ENCODE measurements at places on chromosomes 2 and 18. TPM values are rescaled to one million over a fixed set of nuclear protein-coding genes. Genes with fewer than 3 reads are reported as not detected.

Gene ASB18
- 2.7 TPM for total RNA-seq

DNA sequence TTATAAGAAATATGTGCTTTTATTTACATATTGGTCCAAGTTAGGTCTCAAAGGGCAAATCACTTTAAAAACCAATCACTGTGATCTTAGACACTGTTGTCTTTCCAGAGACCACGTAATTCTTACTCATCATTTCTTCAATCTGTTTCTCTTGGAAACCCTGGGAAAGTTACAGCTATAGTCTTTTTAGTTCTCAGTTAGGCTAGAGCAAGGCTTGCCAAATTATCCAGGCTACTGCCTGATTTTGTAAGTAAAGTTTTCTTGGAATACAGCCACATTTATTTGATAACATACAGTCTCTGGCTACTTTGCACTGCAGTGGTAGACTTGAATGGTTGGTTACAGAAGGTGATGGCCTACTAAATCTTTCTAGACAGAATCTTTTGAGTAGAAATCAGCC, 106.0 kb downstream of the KIAA1328 start:
- DNase-seq = no peak

Gene TTC21B
- 13.7 TPM for total RNA-seq

DNA sequence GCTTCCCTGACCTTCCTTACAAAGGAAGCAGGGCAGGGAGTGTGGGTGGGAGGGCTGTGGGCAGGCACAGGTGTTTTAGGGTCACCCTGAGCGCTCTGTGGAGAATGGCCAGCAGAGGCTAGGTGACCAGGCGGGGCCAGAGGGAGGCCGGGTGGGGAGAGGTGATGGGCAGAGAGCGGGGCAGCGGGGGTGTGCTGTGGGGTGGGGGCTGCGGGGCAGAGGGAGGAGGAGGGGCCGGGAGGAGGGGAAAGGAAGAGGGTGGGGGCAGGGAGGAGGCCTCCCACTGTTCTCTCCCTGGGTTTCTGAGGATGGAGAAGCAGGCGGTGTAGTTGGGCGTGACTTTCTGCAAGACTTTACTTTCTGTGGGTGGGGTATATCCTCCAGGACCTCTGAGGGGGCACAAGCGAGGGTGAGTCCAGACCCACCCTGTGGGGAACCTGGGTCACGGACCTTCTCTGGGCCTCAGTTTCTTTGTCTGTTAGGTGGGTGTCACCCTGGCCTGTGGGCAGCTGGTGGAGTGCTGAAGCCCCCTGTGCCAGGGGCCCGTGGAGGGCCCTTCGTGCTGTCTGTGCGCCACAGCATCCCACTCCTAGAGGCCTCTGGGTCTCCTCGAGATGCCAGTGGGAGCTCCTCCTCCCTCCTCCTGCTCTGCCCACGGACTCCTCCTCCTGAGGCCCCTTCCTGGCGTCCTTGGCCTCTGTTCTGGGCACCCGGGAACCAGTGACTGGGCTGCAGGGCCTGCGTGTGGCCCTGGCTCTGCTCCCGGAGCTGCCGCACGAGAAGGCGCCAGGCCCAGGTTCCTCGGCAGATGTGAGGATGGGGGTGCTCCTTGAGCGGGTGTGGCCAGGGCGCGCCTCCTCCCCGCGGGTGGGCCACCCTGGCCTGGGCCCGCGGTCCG, 6.3 kb upstream of the NEU4 start:
- peak; percentile 15 for DNase-seq

- DNase-seq = no peak
Measured at GRCh38 chr2:241061275-241061674, 40.8 kb downstream of the MTERF4 start.

- no peak for DNase-seq
Measured at GRCh38 chr2:96549967-96550786, 13.6 kb downstream of the ARID5A start.

Gene ACADL
- total RNA-seq = 4.6 TPM

DNA sequence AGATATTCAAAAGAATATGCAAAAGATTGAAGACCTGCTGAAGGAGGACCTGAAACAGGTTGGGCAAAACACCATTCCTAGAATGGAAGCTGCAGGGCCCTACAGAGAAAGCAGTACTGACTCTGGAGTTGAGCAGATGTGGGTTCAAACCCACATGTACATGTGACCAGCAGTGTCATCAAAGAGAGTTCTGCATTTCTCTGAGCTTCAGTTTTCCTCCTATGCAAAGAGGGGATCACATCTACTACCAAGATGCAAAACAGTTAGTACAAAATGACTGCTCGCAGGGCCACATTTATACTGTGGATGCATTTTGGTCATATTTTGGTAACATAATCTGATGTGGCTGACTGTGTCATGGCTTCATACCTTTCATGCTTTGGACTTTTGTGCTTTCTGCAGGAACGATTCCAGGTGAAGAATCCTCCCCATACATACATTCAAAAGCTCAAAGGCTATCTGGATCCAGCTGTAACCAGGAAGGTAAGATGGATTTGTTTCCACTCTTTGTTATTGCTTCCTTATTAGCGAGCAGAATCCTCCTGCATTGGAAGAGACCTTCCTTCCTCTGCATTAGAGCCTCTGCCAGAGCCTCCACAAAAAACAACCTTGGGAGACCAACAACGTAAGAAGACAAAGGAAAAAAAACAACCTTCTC, 174.8 kb downstream of the PRPF40A start:
- no peak for DNase-seq

DNA sequence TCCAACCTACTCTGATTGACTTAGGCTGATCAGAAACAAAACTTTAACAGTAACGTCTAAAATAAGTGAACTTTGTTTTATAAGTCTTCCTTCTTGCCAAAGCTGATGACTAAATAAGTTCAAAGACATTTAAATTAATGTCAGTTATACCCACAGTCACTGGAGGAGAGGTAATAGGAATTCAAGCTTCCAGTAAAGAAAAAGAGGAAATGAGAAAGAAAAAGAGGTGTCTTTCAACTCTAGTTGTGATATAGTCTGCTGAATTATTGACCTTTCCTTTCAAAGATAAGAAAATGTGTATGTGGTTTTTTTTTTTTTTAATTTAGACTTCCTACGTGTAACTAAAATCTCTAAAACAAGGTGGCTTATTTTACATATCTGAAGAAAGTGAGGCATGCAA, 191.5 kb downstream of the SLC8A1 start:
- no peak for DNase-seq

Gene VSNL1
- total RNA-seq = 26.6 TPM

- DNase-seq = peak; percentile 62
Measured at GRCh38 chr2:231563378-231563961, 29.2 kb upstream of the TEX44 start.

Gene DNAJC5G
- 0.71 TPM for total RNA-seq

GRCh38 chr18:30342675-30343074, 699.9 kb downstream of the DSC3 start:
- DNase-seq = no peak

Gene IL18R1
- 1.2 TPM for total RNA-seq

GRCh38 chr2:64504774-64505720, 19.1 kb upstream of the AFTPH start:
- DNase-seq = no peak

GRCh38 chr2:30310371-30310770, 79.0 kb downstream of the LBH start:
- no peak for DNase-seq

Gene CACNB4
- total RNA-seq = 0.32 TPM

Gene GPAT2
- total RNA-seq = 6.8 TPM

DNA sequence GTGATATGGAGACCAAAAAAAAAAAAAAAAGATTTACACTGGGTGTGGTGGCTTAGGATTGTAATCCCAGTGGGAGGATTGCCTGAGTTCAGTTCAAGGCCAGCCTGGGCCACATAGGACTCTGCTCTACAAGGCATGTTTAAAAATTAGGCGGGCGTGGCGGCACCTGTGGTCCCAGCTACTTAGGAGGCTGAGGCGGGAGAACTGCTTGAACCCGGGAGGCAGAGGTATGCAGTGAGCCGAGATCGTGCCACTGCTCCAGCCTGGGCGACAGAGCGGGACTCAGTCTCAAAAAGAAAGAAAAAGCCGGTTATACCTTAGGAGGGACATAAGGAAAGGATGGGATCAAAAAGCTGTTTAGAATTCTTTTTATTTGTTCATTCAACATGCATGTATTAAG, 707 bp upstream of the SPDYA start:
- DNase-seq = no peak

GRCh38 chr2:42921721-42922120, 129.3 kb upstream of the HAAO start:
- DNase-seq = peak; percentile 15

DNA sequence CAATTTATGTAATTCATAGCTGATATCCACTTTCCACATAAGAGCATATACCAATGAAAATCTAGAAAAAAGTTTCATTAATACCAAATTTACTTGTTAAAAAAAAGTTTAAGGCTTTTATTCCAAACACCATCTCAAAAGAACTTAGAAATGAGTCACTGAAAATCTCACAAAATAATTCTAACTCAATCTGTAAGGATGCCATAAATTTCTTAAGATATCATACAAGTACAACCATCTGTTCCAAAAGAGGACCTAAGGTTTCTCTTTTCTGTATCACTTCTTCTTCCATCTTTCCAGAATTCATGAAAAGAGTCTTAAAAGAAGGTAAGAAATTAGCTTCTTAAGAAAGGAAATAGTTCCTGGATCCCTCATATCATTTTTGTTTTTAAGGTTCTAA, 60.4 kb downstream of the TRIP12 start:
- DNase-seq = no peak

DNA sequence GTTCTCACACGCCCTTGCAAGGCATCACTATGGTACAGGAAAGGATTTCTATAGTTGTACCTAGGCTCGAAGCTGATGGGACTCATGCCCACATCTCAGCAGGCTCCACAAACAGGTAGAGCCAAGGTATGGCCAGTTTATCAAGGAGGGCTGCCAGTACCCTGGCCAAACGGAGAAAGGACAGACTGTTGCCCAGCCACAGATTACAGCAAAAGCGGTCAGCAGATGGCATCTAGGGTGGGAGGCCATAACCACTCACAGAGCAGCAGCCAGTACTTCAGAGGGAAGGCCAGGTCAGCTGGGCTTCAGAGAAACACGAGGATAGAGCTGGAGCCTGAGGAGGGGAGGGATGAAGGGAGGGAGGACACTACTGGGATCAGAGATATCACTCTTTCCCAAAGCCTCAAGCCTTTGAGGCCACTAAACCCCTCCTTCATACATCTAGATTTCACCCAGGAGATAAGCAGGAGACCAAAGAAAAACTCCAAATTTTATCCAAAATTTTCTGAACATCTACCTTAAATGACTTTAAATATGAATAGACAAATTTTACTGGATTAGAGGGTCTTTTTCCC, 904.2 kb upstream of the NXPH2 start:
- no peak for DNase-seq

GRCh38 chr18:24674200-24674599, 213.8 kb downstream of the HRH4 start:
- DNase-seq = no peak

Gene ITPRID2
- 88.7 TPM for total RNA-seq

- no peak for DNase-seq
Measured at GRCh38 chr18:11985586-11985985, 4.3 kb downstream of the IMPA2 start.

Gene C2orf78
- not detected for total RNA-seq

- DNase-seq = no peak
Measured at GRCh38 chr2:235270291-235270690, 223.6 kb upstream of the AGAP1 start.

DNA sequence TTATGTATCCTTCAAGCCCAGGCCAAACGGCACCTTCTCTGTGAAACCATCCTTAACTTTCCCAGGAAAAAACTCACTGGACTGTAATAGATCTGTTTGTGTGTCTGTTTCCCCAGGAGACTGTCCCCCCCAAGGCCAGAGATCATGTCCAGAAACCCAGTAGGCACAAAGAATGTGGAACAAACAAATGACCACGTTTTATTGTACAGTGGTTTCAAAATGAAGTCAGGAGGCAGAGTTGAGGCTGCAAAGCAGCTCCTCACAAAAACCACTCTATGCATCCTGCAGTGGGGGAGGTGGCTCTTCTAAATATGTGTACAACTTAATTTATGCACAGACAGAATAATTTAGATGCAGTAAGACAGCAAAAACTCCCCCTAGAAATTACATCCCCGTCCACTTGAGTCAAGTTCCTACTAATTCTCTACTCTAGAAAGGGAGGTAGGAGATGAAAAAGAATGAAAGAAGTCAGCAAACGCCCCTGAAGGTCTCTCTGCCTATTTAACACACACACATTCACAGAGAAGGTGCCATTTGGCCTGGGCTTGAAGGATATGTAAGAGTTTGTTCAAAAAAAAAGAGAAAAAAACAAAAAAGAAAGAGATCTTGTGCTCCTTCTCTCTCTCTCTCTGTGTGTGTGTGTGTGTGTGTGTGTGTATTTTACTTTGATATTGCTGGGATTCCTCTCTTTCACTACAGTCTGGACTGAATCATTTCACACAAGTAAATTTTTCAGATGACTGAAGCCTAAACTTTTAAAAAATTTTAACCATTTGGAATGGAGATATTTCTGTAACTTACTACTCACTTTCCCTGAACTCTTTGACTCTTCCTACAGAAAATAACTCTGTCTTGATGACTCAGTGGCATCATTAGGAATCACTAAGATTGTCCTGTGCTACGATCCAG, 19.5 kb downstream of the BCL2 start:
- no peak for DNase-seq

- DNase-seq = no peak
Measured at GRCh38 chr2:157611726-157612125, 16.9 kb downstream of the ACVR1C start.

Gene TMEM37
- total RNA-seq = 6.1 TPM

DNA sequence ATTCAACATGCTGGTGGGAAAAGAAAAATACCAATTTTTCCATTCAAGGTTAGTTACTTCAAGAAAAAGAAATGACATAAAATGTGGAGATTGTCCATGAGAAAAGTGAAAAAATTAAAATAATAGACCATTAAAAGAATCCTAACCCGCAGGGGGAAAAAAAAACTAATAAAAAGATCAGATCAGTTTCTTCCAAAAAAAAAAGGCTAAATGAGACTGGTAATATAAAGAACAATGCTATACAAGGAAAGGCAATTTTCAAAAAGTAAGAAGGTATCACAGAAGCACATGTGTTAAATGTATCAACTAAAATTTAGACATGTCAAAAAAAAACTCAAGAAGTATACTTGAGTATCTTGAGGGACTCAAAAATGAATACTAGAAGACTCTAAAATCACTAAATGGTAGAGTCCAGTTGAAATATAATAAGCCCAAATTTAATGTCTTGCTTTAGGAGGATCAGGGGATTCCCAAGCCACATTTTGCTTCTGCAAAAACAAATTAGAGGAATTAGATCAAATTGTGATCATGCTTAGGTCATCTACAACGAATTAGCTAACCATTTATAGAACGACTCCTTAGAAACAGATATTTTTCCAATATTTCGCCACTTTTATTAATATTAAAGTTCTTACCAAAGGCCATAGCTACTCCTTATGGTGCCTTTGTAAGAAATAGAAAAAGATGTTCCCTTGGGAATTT, 35.8 kb upstream of the GLS start:
- no peak for DNase-seq

Gene HOXD9
- 0.13 TPM for total RNA-seq
